Kasumi-1 (cell line): ENCODE measurements at places on chromosomes 5 and 9.
A peak's percentile ranks its signal among the peaks of the same experiment; 100 is the strongest.

DNA sequence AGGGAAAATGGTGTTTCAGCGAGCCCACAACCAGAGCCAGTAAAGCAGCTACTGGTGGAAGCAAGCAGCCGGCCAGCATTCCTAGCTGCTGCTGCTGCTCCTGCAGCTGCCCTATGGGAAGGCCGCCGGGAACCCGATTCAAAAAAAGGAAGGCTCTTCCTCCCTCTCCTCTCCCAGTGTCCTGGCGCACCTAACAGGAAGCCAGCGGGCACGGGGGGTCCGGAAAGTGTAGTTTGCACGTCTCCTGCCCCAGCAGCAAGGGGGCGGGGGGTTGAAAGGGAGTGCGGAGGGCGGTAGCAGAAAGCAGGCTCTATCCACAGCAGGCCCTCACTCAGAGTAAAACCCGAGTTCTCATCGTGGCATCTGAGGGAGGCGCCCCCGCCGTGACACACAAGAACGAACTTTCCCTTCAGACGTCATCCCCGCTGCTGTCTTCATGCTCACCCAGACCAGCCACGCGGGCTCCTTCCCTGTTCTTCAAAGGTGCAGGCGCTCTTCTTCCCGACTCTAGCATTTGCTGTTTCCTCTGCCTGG is 16.5 kb downstream of the GRXCR2 start:
- DNase-seq, result peak; percentile 32

DNA sequence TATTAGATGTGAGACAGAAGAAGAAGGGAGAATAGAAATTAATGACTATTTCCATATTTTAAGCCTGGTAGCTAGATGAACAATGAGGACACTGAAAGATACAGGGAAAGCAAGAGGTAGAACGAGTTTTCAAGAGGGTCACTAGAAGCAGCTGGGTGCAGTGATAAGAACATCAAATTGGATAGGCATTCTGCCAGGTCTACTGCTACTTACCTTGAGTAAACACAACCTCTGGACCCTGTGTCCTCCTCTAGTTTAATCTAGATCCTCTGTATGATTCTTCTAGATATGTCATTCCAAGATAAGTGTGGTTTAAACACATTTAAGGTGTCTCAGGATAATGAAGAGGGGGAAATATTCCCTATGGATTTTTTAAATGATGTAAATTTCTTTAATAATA is 31.2 kb downstream of the OTP start:
- DNase-seq, result no peak

DNA sequence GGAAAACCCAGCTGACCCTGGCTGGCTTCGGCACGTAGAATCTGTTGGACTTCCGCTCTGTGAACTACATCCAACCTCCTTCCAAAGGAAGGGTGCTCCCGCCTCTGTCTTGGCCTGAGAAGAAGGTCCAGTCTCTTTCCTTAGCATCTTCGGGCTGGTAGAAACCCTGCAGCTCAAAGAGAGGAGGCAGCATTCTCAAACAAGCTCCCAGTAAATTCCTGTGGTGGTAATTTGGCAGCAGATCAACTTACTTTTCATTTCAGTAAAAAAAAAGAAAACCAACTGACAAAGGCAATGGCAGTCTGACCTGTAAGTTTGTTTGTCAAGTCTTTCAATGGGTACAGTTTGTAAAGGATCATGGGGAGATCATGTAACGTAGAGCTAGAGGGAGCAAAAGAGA is 176.7 kb downstream of the MED10 start:
- no peak for DNase-seq

- peak; percentile 85 for DNase-seq
Measured at GRCh38 chr9:110183208-110184145, 24.5 kb downstream of the C9orf152 start.

DNA sequence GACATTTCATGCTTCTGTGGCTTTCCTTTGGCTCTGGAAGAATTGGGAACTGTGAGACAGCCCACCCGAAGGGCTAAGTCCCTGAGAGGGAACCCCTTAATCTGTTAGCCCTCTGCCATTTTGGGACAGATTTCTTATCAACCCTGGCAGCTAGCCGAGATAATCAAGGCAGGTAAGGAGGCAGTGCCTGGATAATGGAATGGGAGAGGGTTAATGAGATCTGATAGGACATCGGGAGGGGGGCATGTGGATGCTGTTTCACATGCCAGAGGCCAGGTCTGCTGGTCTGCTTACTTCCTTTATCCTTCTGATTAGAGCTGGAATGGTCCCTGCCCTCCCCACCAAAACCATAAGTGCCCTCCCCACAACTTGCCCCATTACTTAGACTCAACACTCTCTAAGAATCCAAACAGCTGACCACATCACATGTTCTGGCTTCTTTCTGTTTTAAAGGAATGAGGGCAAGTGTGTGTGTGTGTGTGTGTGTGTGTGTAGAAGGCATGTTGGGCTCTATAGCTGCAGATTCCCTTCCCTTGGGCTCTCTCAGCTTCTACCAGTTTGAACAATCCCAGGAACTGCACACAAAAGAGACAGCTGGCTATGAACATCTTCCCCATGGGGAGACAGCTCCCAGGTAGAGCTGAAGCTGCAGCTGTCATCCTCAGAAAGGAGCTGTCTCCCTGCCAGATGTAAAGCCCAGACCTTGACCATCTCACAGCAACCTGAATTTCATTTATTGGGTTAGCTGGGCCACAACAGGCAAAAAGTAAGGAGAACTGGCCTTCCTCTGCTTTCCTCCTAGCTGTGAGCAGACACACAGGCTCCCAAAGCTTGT is 221.3 kb downstream of the PIK3R1 start:
- DNase-seq, result no peak

DNA sequence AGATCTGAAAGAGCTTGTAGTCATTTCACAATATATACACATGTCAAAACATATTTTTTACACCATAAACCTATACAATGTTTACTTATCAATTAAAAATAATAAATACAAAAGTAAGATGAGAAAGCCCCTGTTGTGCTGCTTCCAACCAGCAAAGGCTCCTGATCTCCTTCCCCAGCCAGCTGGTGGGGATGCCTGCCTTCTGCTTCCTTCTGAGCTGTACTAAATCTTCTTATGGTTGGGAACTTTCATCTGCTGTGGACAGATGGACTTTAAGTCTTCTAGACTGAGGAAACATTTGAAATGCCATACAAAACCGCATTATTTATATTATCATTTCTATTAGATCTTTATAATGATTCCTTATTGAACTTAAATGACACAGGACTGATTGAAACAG is 745.3 kb upstream of the CHD1 start:
- DNase-seq, result no peak

DNA sequence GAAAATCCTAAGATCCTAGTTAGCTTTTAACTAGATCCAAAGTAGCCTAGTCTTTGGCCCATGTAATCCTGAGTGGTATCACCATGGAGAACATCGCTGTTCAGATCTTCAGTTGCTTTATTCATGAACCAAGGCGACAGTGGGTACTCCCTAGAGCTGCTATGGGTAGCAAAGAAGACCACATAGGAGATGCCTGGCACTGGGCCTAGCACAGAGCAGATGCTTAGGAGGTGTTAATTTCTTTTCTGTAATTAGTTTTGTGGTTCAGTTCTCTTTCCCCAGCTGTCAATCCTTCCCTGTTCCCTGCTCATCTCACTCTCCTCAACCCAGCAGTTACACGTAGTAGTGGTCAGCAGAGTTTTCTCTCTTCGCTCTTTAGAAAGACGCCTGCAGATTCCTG is 9.3 kb downstream of the CAST start:
- DNase-seq, result no peak

DNA sequence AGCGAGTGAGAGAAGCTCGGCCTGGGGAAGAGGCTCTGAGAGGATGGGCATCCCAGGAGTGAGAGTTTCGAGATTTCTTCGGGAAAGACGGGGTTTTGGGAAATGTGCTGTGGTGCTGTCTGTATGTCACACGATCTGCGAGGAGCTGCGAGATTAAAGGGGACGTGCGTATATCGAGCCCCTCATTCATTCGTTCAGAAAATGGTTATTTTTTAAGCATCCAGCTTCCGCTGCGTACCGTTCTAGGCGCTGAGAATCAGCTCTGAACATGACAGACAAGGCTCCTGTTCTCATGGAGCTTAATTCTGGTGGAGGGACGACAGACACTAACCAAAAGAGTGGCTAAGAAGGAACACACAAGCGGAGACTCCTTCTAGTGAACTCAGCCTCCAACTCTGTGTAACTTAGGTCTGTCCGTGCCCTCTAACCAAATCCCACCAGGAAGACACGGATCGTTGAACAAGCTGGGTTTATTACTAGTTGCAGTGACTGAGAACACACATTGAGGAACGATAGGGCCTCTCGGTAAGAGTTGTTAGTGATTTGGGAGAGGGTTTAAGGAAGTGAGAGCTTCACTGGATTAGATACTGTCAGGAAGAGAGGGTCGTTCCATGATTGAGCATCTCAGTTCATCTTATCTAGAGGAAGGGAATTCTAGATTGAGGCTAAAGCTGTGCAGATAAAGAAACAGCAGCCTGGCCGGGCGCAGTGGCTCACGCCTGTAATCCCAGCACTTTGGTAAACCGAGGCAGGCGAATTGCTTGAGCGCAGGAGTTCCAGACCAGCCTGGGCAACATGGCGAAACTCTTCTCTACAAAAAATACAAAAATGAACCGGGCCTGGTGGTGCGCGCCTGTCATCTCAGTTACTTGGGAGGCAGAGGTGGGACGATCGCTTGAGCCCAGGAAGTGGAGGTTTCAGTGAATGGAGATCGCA is 1.0 kb upstream of the FBXW11 start:
- DNase-seq, result peak; percentile 12

DNA sequence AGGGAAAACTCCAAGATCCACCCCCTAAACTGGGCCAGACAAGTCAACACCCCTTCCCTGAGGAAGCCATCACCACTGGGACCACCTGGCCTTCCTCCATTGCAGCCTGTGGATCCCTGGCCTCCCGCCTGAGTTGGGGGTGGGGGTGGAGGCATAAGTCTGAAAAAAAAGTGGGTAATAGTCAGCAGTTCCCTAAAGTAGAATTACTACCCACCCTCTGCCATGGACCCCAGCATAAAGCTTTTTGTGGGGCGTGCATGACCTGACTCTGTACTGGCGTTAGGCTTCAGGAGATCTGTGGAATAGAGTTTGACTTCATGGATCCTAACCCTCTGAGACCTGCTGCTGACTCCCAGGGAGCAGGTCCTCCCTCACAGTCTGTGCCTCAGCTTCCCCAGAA is 2.0 kb upstream of the CXXC5 start:
- no peak for DNase-seq

- peak; percentile 43 for DNase-seq
Measured at GRCh38 chr5:38994324-38994927, 79.8 kb downstream of the RICTOR start.

DNA sequence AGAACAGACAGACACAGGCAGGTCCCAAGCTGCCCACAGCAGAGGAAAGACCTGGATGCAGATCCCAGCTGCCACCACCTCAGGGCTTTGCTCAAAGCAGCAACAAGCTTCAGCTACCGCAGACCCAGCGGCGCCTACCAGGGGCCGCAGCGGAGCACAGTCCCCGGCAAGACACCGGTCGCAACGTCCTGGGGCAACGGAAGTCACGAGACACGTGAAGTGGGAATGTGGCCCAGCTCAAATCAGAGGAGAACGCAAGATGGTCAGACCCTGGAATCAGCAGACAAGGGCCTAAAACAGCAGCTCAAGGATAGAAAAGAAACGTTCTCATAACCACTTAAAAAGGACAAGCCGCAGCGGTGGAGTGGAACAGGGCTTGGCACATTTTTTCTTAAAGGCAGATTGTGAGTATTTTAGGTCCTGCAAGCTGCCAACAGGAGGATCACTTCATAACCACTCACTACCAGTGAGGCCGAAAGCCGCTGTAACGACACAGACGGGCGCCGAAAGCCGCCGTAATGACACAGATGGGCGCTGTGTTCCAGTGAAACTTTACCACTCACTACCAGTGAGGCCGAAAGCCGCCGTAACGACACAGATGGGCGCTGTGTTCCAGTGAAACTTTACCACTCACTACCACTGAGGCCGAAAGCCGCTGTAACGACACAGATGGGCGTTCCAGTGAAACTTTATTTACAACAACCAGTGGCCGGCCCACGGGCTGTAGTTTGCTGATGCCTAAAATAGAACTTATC is 21.7 kb downstream of the SLC9A3 start:
- DNase-seq, result no peak

- no peak for DNase-seq
Measured at GRCh38 chr5:15966066-15966640, 213.4 kb downstream of the MARCHF11 start.

DNA sequence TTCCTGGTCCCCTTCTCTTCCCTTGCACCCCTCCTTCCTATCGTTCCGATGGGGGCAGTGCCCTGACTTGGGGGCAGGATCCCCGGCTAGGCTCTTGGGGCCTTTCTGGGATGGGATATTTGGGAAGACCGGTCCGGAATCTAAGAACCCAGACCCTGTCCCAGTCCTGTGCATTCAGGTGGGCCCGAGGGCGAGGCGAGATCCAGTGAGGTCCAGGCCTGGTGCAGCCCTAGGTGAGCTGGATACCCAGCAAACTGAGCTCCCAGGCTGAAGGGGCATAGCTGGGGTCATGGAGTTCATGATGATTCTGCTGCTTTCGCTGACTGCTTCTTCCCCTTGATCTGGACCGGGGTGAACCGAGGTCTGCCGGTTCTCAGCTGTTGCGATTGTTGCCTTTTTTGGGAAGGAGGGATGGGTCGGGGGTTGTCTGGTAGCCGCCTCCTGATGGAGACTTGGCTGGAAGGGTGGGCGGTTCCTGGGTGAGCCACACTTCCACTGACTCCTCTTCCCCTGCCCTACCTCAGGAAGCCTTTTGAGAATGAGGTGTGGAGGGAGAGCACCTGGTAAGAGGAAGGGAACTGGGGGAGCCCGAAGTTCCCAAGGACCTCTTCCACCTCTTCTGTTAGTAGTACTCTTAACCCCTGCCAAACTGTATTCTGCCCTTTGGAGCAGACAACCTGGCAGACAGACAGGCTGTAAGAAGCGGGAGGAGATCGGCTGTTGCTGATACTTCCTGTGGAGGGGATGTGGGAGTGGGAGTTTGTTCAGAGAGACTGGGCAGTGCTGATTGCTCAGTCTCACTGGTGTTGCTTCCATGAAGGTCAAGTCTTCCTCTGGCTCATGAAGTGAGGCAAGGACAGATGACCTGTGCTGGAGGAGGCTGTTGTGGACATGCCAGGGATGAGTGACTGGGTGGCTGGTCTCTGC is 1.0 kb downstream of the LRRC8A start:
- peak; percentile 37 for DNase-seq

- DNase-seq, result peak; percentile 29
Measured at GRCh38 chr9:36748322-36748899, 175.7 kb downstream of the MELK start.

DNA sequence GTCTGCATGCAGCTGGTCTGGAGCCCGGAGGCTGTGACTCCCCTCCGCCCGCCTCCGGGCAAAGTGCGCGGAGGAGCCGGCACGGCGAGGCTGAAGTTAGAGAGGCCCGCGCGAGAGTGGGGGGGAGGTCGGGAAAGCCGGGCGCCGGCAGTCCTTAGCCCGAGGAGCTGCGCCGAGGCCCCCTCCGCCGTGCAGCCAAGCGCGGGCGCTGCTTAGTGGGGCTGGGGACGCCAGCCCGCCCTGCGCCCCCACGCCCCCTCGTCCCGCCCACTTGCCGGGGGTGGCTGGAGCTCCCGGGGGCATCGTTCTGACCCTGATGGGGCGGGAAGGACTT is 403 bp downstream of the NINJ1 start:
- DNase-seq, result peak; percentile 16

GRCh38 chr5:67639313-67639712 is 442.7 kb upstream of the CD180 start:
- no peak for DNase-seq
